Retinal pigment epithelial cell (primary cell): ENCODE measurements at places on chromosomes 3 and 15.

- DNase-seq: no peak
Observed at GRCh38 chr15:91369823-91370222, 269.8 kb downstream of the SV2B start.

DNA sequence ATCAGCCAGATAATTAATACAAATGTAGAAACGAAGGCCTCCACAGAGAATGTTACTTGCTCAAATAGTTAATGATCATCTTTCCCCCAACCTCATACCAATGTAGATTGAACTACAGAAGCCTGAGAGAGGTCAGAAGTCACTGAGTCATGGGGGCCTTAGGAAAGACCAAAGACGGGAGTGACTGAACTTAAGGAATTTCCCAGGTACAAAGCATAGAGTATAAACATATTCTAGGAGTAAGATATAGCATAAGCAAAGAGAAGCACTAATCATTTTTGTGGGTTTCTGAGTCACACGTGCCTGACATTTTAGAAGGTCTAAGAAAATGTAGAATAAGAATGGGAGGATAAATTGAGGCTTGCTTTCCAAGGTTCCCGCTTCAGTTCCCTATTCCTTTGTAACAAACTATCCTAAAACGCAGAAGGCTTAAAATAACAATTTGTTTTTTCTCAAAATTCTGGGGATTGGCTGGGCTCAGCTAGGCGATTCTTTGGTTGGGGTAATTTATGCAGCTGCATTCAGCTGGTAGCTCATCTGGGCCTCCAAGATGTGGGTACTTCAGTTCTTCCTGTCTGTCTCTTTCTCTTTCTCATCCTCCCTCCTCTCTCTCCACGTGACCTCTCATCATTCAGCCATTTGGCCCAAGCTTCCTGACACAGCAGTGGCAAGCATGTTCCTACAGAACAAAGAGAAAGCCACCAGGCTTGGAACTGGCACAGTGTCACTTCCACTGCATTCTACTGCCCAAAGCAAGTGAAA, 422.6 kb downstream of the FOXP1 start:
- DNase-seq: no peak

DNA sequence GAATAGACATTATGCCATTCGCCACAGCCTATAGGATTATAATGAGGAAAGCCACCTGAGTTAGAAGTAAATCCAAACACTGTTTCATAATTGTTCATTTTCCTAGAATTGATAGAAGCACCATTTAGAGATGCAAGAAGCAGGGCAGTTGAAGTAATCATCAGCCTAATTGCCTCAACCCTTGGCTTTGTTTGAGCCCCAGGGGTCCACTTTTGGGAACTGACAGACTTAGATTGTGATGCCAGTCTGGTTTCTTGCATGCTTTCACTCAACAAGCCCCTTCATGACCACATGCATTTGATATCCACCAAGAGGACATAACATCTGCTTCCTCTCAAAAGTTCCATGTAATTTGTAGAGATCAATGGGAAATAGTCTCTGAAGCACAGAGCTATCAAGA, 97.2 kb upstream of the COL8A1 start:
- DNase-seq: no peak

DNA sequence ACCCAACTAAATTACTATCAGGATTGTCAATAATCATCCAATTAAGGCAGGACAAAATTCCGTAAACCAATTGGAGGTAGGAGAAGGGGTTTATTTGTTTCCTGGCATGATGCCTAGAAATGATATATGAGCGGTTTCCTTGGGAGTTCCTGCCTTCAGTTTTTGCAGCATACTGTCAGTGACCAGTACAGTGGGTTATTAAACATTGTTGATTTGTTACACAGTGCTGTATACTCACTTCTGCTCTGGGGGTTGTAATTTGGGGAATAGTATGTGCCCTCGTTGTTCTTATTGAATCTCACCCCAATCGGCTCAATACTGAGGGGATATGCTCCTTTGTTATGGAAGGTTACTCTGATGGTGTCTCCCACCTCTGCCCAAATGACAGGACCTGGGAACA, 22.2 kb downstream of the CP start:
- DNase-seq: no peak

- DNase-seq: no peak
Observed at GRCh38 chr15:101293122-101293521, 1.9 kb downstream of the SNRPA1 start.

GRCh38 chr3:61093364-61093763, 157.9 kb downstream of the FHIT start:
- DNase-seq: no peak

DNA sequence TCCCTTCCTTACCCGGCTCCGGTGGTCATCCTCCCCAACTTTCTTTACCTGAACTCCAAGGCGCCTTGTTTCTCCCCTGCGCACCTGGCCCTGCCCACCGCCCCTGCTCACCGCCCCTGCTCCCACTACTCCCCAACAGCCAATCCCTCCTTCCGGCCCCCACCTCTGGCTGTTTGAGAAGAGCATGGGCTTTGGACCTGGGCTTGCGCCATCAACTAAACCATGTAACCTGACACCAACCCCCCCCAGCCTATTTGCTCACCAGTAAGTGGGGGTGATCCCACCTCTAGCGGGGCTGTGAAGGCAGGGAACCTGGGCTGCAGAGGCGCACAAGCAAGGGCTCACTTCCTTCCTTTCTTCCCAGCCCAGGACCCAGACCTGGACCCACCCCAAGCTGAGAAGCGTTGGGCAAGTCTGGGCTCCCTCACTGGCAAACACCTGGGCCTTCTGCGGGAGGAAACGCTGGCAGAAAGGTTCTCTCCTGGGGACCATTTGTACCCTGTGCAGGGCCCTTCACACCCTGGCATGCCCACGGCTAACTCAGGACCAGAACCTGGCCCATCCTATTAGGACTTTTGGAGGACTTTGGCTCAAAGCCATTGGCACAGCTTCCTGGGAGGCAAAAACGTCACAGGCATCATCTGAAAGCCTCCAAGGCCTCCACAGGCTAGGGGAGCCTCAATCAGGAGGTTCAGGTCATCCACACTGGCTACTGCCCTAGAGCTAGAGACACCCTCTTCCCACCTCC, at the start of gene PLXNB1:
PLXNB1 (minus strand) TSS at position 127 of the 748 bp plus-strand sequence. CDS start 5,475 bp downstream, outside the sequence.
- DNase-seq: peak; percentile 81

DNA sequence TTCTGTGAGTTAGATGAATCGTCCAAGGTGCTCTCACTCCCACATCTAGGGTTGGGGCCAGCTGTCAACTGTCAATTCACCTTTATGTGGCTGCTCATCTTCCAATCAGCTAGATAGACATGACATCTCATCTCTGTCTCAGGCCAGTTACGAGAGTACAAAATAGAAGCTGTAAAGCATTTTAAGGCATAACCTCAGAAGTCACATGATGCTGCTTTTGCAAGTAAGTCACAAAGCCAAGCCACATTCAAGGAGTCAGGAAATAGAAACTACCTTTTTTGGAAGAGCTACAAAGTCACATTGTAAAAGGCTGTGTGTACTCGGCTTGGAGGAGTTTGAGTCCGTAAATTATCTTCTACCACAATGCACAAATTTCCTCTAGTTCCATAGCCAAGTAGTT, 5.1 kb upstream of the CCR1 start:
- no peak for DNase-seq

- DNase-seq: no peak
Observed at GRCh38 chr3:102374863-102375634, 59.8 kb upstream of the ZPLD1 start.

- no peak for DNase-seq
Observed at GRCh38 chr3:132593947-132594323, 3.1 kb upstream of the ACKR4 start.

DNA sequence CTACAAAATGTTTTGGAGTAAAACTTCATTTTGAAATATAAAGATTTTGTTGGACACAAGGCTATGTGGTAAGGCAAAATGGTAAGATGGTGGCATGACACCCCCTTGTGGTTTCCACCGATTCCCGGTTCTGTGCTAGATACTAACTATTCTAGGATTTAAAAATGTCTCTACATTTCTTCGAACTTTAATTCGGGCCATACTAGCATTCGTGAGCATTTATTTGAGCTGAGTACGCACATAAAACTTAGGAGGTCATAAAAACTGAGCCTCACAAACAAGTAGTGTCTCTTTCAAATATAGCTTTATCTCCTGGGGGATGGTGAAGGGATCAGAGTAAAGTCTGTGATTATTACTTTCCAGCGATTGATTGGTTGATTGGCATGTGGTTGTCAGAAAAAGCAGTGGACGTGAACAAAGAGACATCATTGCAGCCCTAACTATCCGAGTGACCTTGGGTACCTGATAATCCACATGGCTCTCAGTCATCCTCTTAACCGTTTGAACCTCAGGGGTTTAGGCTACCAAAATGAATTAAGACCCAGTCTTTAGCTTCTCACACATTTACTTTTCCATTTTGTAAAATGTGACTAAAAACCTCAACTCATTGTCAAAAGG, 1.1 kb upstream of the ZNF639 start:
- DNase-seq: no peak

DNA sequence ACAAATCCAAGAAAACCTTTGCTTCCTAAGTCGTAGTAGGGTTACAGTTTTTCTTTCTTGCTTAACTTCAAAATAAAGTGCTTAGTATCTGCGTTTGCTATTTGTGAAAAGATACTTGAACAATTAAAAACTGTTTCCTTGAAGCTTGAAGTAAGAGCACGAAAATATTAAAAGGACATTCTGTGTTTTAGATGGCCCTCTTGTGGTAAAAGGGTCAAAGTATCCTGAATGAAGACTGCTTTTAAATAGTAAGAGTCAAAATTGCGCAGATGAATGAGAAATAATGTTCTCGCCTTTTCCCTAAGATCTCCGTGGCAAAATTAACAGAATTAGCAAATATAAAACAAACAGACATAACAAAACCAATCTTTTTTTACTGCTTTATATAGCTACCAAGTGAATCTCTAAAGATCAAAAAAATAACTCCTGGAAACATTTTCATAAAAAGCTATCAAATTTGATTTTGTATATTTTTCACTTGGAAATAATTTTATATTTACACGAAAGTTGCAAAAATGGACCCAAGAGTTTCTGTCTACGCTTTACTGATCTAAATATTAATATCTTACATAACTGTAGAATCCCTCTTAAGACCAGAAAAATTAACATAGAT, 175.4 kb downstream of the MBNL1 start:
- DNase-seq: peak; percentile 19

DNA sequence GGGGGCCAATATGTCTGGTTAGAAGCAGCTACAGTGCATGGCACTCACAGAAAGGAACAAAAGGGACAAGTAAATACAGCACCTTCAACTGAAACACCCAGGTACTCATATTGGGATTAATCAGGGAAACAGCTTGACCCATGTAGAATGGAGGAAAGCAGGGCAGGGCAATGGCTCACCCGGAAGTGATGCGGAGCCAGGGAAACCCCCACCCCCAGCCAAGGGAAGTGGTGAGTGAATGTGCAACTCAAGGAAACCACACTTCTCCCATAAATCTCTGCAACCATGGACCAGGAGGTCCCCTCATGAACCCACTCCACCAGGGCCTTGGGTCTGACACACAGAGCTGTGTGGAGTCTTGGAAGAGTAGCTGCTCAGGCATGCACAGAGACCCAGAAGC, 117.1 kb downstream of the MTHFS start:
- no peak for DNase-seq

DNA sequence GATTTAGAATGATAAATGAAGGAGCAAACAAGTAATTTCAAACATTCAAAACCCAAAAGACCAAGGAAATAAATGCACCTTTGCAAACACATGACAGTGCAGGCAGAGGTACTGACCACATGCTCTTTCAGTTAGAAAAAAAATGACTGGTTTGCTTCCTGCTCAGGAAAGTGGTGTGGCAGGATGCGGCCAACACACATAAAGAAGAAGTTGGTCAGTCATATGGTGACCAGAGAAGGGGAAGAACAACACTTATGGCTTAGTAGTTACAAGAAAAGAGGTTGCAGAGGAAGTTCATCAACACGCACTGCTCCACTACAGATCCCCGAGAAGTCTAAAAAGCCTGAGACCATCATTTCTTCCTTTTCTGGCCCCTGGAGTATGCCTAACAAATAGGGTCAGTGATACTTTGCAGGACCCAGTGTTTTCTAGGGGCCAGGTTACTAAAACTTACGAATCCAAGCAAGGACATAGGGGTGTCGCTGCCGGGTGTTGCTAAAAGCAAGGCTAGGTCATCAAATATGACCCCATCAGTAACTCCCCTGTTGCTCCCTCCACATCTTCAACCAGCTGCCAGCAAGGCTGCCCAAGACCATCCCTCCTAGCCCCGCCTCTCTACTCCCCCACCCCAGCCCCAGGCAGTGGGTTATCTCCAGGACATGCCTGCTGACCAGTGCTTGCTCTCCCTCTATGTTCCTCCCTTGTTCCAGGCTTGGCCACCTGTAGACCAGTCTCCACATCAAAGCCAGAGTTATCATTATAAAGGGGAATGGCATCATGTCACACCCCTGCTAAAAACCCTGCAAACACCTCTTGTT, 11.2 kb downstream of the ATP8B4 start:
- DNase-seq: no peak

DNA sequence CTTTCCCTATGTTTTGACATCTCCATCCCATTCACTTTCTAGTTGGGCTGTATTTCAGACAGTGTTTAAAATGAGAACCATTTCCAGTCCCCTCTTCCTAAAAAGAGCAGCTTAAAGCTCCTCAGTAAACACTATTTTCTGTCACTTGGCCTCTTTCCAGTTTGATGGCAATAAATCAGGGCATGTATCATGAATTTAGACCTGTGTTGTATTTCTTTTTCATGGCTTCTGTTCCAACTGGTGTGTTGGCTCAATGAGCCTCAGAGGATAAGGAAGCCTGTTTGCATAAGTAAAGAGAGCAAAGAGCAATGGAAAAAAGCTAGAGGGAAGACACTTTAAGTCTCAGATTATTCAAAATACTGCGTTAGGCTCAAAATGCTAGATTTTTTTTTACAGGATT, 7.2 kb downstream of the CCDC80 start:
- no peak for DNase-seq

GRCh38 chr3:42229942-42230688, 35.9 kb downstream of the CCK start:
- peak; percentile 19 for DNase-seq

- no peak for DNase-seq
Observed at GRCh38 chr3:101325393-101326134, 5.2 kb upstream of the IMPG2 start.

GRCh38 chr3:147654827-147655226, 245.7 kb downstream of the ZIC1 start:
- DNase-seq: no peak

DNA sequence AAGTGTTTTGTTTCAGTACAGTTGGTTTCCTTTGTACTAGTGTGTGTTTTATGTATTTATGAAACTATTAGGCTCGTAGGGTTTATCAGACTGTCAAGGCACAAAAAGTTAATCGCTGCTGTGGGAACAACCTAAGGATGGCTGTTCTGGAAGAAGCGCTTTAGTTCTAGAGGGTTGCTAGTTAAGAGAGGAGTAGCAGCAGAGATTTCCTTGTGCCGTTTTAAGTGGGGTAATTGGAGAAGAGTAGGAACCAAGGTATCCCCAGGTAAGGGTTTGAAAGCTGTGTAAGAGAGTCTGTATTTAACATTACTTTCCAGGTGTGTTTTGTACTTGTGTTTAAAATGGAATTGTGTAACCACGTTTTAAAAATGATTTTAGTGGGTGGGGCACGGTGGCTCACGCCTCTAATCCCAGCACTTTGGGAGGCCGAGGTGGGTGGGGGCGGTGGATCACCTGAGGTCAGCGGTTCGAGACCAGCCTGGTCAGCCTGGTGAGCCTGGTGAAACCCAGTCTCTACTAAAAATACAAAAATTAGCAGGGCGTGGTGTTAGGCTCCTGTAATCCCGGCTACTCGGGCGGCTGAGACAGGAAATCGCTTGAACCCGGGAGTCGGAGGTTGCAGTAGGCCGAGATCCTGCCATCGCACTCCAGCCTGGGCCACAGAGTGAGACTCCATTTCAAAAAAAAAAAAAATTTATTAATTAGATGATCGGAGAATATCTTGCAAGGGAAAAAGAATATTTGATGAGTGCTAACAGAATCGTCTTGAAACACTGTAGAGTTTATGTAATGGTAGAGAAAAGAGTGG, 2.6 kb downstream of the MORF4L1 start:
- DNase-seq: no peak

GRCh38 chr3:64380546-64380945, 155.3 kb upstream of the PRICKLE2 start:
- no peak for DNase-seq
